ENCODE measurements at places on chromosomes 11 and 22.
A peak's percentile ranks its signal among the peaks of the same experiment; 100 is the strongest.

- peak; percentile 43 for DNase-seq
Measured at GRCh38 chr22:39117585-39118191, 20.6 kb downstream of the APOBEC3H start.

- no peak for DNase-seq
Measured at GRCh38 chr11:106988151-106989077, 29.9 kb downstream of the GUCY1A2 start.

- no peak for DNase-seq
Measured at GRCh38 chr11:15525582-15525981, 410.9 kb downstream of the INSC start.

DNA sequence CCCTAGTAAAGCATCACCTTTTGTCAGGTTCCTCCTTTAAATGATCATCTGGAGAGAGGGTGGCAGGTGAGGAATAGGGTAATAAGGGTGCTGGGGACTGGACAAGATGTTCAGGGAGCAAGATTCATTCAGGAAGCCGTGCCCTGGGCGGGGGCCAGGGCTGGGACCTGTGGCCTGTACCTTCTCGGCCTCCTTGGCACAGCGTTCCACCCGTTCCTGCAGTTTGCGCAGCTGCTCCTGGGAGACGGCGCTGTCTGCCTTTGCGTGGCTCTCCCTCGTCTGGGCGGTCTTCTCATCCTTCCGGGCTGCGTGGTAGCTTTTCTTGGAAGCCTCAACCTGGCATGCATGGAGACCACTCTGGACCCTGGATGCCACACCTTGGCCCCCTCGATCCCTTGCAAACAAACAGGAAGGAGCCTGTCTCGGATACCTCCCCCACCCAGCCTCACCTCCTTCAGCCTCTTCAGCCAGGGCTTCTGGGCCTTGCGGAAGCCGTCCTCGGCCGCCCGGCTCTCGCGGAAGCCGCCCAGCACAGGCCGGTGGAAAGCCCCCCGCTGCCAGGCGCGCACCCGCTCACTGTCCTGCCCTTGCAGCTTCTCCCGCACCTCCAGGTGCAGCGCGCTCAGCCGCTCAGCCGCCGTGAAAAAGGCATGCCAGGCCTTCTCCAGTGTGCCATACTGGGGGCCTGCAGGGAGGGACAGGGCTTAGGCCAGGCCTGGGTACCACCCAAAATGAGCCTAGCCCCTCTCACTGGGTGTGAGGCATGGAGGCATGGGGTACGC, 3.5 kb upstream of the ARFGAP2 start:
- DNase-seq, result no peak

DNA sequence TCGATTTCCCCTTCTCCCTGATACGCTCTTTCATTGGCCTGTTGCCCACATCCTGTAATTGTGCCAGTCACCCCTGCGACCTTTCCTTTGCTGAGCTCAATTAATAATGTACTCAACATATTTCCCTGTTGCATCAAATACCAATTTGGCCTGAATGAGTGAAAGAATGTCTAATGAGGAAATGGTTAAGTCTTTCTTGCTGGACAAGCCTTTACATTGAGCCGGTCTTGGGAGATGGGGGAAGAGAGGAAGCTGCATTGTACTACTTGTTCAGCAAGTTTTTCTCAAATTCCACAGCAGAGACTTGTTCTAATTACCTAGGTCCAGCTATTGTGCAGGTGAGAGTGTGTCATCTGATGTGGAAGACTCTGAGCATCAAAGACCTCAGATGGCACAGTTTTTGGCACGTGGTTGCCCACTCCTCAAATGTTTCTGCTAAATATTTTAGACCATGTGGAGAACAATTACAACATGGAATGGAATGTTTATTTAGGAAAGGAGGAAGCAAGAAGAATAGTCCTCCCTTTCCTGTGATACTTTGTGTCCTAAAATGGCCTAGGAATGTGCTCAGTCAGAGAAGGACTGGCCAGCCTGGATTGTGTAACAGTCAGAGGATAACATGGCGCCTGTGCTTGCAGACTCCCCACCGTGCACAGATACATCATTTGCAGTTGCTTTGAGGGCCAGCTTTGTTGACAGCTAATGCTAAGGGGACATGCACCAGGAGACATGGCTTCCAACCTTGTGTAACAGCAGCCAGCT, 129.5 kb upstream of the E2F8 start:
- DNase-seq, result no peak

DNA sequence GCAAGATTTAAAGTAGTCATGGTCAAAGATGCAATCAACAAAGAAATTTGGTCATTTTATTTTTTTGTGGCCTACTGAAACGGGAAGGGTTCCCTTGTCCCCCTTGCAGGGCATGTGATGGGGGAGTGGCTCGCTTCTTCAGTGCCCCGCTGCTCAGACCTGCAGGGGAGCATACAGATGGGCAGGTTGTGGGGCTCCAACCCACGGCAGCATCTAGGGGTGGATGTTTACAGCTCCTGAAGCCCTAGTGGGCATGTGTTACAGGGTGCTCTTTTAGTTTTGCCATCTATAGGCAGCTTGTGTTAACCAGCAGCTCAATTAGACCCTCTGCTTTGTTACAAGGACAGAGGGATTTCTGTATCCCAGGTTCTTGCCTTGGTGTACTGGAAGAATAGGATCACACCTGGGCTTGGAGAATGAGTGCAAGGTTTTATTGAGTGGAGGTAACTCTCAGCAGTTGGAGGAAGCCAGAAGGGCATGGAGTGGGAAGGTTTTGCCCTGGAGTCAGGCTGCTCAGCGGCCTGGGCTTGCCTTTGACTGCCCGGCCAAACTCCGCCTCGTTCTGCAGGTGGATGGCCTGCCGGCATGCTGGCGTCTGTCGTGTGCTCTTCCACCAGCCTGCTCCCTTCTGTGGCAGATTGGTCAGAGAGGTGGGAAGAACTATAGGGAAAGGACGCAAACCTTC, 9.4 kb downstream of the GSTP1 start:
- DNase-seq, result no peak

DNA sequence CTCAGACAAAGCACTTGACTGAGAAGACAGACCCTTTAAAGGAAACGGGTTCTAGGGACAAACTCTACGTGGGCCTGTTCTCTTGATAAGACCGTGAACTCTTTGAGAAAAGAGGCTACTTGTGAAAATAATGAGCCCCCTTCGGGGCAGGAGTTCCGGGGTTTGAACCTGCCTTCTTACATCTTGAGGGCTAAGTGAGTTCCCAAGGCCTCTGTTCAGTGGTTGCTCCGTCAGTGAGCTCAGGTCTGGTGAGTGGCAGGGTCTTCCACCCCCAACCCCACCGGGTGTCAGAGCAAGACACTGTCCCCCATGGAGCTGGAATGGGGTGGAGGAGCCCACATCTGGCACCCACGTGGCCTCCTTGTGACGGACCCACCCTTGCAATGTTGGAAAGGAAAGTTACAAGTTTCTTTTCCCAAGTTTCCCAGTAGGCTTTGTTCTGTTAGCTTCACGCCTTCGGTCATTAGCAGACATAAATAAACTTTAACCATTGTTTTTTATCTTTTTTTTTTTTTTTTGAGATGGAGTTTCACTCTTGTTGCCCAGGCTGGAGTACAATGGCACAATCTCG, 6.3 kb upstream of the SAMM50 start:
- no peak for DNase-seq

- no peak for DNase-seq
Measured at GRCh38 chr11:65862191-65862735, 2.0 kb downstream of the MUS81 start.

DNA sequence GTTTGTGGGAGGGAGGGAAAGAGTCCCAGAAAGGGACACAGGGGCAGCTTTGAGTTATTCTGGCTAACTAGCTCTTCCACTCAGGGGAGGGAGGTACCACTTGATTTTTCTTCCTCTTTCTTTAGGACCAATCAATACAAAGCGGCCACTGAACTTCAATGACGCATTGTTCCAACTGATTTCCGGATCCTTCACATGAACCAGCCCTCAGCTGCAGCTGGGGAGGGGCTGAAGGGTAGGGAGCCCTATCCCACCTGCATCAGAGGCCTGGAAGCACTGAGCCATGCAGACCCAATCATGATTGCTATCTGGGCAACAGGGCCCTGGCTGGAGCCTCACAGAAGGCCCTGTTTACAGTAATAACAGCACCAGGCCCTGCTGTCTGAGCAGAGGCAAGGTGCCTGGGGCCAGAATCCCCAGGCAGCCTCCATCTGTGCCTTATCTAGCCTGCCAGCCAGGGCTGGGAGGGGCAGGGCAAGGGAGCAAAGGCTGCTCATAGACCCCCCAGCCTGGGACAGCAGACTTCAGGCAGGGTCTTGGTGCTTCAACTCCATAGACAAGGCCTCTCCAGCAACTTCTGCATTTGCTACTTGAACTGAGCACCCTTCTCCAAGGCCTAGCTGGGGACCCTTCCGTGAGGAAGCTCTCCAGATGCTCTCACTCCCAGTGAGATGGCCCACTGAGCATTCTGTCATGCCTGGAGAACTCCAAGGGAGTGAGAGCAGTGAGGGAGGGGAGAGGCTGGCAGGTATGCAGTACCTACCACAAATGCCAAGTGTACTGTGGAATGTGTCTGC, 22.5 kb downstream of the CLPB start:
- no peak for DNase-seq

DNA sequence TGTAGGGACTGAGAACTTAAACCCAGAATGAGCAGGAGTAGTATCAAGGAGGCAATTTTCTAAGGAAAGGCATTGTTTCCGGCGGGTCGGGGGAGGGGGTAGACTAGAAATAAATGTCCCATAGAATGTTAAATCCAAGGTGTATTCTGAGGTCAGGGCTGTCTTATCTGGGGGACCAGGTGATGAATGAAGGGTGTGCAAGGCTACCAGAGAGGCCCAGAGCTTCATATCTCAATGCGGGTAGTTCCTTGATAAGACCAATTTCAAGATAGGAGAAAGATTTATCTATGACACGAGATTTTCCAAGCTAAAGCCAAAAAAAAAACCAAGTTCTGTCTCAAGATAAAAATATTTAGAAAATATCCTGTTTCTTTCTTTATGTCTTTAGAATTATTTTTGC, 8.3 kb upstream of the RCE1 start:
- DNase-seq, result no peak

DNA sequence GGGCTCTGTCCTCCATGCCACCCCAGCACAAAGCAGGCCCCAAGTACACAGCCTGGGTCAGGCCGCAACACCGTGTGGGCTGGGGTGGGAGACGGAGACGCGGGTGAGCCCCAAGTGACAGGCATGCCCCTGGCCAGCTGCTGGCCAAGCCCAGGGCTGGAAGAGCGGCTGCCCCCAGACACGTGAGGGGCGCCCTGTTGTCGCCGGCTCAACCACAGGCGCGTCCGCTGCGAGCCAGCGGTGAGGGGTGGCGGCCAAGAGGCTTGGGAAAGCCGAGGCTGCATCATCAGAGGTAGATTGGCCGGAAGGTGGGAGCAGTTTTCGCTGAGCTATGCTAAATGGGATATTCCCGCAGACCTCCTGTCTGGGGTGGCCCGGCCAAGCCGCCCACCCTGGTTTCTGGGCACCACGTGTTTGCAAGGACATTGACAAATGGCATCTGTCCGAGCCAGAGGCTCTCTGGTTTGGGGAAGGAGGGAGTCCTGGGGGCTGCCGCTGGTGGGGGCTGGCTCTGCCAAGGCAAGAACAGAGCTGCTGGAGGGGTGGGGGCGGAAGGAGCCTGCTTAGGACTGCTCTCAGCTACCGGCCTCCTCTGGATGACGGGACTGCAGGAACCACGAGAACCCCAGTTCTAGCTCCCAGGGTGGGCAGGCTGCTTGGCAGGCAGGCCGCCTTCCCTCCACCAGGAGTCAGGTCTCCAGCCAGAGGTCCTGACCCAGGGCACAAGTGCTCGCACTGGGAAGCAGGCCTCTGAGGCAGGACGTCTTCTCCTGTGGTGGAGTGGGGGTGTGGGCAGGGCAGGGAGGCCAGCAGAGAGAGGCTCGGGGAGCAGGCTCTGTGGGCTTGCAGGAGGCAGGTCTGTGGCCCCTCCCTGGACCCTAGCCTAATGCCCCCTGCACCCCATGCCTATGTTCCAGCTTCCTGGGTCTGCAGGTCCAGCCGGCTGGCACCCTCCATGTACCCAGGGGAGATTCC, 552 bp downstream of the PRR33 start:
- no peak for DNase-seq

DNA sequence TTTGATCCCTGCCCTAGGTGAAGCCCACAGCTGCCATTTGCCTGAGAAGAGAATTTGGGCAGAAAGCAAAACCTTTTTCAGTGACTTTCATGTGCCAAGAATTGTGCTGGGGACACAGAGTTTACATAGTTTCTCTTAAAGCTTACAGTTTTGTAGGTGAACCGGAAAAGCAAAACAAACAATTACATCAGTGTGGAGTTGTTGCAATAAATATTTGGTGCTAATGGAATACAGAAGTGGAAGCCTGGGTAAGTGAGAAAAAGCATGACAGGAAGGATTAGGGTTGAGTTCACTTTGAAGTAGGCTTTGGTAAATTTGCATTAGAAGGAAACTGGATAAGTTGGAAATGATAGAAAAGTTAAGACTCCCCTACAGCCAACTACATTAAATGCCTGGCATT, 82.7 kb downstream of the RASSF10 start:
- DNase-seq, result no peak

DNA sequence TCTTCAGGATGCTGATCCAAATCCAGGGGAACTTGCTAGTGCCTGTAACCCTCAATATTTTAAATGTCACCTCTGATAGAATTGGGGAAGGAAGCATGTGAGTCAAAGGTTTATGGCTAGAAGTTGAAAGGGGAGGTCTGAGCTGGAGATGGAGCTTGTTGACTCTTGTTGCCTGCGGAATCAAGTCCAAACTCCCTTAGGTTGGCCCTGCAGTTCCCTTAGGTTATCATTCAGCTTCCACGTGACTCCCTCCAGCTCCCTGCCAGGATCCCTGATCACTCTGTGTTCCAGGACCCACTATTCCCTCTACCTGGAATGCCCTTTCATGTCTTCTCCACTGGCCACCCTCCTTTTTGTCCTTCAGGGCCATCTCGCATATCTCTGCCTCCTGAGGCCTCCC, 26.2 kb upstream of the LIPT2 start:
- DNase-seq, result no peak

DNA sequence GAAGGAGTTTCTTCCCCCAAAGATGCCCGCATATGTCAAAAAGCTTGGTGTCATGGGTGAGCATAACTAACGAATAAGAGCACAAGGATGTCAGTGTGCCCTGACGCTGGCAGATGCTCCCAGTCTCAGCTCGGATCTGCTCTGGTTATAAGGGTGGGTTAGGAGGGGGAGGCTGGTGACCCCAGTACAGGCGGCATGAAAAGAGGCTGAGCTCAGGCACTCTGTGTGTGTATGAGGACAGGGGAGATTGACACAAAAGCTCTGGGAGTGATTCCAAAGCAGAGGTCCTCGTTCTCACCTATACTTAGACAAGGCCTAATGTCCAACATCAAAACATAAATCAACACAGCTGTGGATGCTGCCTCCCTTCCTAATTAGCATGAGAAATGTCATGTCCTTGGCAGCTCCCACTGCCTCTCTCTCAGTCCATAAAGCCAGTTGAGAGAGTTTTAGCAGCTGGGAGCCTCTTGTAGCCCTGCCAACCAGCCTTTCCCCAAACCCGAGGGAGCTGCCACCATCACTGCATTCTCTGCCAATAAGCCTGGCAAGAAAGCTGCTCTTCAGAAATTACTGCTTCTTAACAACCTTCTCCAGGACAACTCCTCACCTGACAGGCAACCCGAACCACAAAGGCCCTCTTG, 59.8 kb downstream of the SC5D start:
- no peak for DNase-seq

- DNase-seq, result no peak
Measured at GRCh38 chr11:111577821-111578220, 24.4 kb upstream of the SIK2 start.

- DNase-seq, result no peak
Measured at GRCh38 chr11:85759915-85760314, 51.0 kb downstream of the SYTL2 start.

- DNase-seq, result no peak
Measured at GRCh38 chr22:46078241-46079092, 71.9 kb upstream of the PPARA start.

Data from HEK293T (cell line).